ENCODE measurements at places on chromosomes 12 and 14.

GRCh38 chr12:21339921-21340320, 5.2 kb upstream of the SLCO1A2 start:
- no peak for DNase-seq

DNA sequence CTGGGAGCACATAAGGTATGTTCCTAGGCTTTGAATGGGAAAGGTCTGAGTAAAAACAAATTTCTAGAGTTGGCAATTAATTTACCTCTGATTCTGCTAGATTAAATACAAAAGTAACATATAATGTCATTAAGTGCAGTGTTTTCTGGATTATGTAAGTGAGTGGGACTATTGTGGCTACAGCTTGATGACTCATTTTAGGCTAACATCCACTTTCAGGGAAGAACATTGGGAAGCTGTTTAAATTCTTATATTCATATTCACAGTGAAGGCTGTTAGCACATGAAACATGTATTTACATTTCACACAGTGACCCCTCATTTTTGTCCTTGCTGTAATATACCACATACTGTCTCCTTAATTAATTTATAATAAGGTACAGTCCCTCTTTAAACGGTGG, 13.2 kb upstream of the BMAL2 start:
- no peak for DNase-seq

- DNase-seq, result no peak
Measured at GRCh38 chr12:76590131-76590530, 30.6 kb upstream of the OSBPL8 start.

GRCh38 chr12:115938794-115939377, 338.6 kb downstream of the MED13L start:
- no peak for DNase-seq

DNA sequence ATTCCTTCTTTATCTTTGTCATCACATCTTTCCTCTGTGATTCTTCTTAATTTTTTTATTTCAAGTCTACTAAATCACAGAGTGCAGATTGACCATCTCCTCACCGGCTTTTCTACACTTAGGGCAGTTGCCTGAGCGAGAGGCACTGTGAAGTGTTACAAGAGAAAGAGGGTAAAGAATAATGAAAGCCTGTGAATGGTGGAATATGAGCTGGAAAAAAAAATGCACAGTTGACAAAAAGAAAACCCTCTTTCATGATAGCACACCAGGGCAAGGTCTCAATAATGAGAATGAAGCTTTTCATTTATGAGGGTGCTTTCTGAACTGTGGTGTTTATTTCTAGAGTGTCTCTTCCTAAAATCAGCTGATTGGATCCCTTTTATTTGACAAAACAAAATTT, 106.2 kb upstream of the PDE3A start:
- DNase-seq, result no peak

GRCh38 chr12:132432126-132432705, 57.7 kb upstream of the FBRSL1 start:
- no peak for DNase-seq

DNA sequence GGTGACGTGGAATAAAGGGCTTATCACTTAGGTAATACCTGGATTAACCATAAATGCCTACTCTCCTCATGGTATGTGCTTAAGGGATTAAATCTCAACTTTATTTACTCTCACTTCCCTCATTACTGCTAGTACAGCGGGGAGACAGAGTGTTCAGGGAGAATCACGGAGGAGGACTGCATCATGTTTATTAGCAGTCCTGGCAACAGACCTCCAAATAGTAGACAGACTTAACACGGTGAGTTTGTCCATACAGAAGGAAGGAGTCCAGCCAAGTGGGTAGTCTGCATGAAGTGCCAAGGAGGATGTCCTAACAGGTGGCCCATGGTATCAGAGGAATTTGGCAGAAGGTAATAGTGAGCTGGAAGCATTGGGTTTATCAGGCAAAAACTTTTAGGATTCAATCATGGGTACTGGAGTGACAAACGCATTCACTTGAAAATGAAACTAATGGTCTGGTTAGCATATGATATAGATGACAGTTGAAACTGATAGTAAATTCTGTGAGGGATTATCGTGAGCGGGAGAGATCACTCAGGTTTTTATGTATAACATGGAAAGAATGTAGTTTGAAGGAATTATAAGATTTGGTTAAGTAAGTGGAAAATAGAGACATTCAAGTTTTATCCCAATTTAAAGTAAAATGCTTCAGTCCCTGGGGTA, 471.8 kb downstream of the TMEM117 start:
- no peak for DNase-seq

- no peak for DNase-seq
Measured at GRCh38 chr14:81710232-81710845, 176.7 kb upstream of the SEL1L start.

DNA sequence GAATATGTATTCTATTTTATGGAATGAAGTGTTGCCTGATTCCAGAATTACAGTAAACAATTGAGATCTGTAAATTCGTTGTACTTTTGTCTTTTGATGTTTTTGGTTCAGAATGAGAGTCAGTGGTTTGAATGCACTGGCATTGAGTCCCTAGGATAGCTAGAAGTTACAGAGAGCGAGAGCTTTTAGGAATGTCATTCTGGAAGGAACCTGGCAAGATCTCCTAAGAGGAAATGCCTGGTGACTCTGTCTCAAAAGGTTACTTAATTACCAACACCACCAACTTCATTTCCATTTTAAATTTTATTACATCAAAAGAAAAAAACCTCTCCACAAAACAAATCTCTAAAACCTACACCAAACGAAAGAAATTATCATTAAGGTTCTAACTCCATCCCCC, 6.0 kb upstream of the CEBPE start:
- no peak for DNase-seq

DNA sequence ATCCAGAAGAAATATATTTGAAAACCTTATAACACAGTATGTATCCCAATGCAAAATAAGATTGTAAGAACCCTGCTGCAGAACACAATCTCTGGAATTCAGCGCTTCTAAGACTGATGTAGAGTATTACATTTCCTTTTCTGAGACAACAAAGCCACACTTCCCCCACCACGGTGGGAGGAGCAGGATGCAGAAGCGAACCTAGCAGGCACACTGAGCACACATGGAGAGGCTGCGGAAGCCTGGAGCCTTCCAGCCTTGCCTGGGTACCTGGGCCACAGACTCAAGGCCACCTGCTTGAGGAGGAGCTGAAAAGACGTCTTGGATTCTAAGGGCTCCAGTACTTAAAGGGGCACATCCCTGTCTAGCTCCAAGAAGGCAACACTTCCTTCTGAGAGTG, 46.4 kb downstream of the TCHP start:
- DNase-seq, result no peak

DNA sequence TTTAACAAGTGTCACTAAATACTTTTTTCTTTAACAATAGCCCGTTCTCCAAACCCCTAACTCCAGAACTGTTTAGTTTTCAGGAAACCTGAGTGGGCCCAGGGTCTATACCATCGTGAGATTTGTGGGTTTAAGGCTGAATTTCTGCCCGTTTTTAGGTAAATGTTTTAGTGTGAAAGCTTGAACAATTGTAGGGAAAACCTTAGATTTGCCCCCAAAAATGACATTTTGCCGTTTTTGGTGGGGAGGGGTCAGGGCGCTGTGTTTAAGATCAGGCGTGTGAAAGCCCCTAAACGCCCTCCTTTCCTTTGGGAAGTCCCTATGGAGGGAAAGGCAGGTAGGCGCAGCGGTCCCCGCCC, 320 bp upstream of the PRPF39 start:
- no peak for DNase-seq

- peak; percentile 10 for DNase-seq
Measured at GRCh38 chr14:24670594-24670993, 36.6 kb upstream of the GZMB start.

- no peak for DNase-seq
Measured at GRCh38 chr12:63294327-63294632, 143.3 kb upstream of the AVPR1A start.

GRCh38 chr12:3216726-3217682, 139.8 kb downstream of the TSPAN9 start:
- DNase-seq, result no peak

- DNase-seq, result no peak
Measured at GRCh38 chr12:64780531-64781279, 21.5 kb upstream of the GNS start.

- DNase-seq, result no peak
Measured at GRCh38 chr12:92912052-92912451, 17.0 kb downstream of the EEA1 start.

GRCh38 chr14:85917716-85918115, 387.8 kb downstream of the FLRT2 start:
- no peak for DNase-seq

- no peak for DNase-seq
Measured at GRCh38 chr14:64730681-64731080, 26.5 kb downstream of the PLEKHG3 start.

GRCh38 chr12:54201001-54201794, 12.4 kb upstream of the SMUG1 start:
- DNase-seq, result peak; percentile 52

Measured in activated CD4-positive, alpha-beta T cell treated with anti-CD3 and anti-CD28 coated beads for 24 hours (primary cell).